Left colon (tissue), 2 donors: ENCODE measurements at places on chromosomes 6 and 20.

DNA sequence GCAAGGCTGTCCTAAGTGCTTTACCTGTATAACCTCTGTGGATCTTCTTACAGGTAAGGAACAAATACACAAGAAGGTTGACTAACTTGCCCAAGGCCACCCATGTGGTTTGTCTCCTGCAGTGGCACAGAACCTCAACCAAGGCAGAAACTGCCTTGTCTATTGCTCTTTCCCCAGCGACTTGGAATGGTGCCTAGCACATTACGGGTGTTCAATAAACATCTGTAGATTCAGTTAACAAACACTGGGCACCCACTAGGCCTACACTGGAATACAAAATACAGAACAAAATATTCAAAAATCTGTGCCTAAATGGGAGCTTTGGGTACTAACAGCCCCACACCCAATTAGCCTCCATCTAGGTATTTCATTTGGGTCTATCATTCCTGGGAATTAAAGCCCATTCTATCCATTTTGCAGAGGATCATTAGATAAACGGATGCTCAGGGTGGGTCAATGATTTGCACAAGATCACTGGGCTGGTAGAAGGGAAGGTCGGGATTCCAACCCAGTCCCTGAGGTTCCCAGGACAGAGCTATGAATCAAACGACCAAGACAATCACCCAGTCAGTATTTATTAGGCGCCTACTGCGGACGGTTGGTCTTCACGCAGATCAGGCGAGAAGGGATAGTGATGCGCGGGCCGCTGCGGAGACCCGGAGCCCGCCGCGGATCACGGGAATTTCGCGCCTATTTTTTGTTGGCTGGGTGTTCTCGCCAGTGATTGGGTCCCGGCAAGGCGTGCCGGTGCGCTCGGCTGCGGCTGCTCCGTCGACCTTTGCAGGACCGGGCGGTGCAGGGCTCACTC, at the start of gene STK35:
STK35 (plus strand) TSS at position 771 of the 808 bp plus-strand sequence. CDS start 55 bp downstream, outside the sequence.
- peak; percentile 83 for DNase-seq

DNA sequence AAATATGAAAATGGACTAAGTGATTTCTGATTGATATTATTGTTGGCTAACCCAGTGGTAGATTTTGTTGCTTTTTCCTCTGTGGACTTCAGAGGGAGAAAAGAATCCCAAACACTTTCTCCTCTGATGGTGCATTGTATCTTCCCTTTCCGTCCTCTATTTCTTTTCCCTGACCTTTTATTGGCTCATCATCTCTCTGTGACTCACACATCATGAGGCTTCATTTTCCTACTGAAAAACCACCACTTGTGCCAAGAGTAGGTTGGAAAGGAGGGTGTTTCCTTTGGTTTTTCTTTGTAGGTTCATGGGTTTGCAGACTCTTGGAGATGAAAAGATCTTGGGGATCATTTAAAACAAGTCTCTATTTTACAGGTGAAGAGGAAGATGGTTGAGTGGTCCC, 311.7 kb upstream of the JAG1 start:
- DNase-seq: no peak

DNA sequence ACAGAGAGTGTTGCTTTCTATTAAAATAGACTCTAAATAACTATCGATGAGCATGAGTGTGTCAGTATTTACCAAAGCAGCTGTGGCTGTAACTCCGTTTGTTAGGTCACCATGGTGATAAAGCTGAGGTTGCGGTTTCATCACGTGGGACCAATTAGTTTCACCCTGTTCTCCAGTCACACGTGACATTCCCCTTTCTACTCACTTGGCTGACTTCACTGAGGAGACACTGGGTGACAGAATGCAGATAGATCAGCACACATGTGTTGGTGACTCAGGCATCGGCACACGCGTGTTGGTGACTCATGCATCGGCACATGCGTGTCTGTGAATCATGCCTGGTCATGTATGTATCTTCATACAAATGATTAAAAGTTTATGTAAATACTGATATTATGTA, 285.4 kb downstream of the THBS2 start:
- DNase-seq: peak; percentile 15

GRCh38 chr20:3794701-3795420, 1.2 kb upstream of the CDC25B start:
- DNase-seq: peak; percentile 43
